ENCODE measurements at places on chromosomes 7 and 10.

- no peak for DNase-seq
Measured at GRCh38 chr7:32043688-32044087, 26.5 kb downstream of the PDE1C start.

DNA sequence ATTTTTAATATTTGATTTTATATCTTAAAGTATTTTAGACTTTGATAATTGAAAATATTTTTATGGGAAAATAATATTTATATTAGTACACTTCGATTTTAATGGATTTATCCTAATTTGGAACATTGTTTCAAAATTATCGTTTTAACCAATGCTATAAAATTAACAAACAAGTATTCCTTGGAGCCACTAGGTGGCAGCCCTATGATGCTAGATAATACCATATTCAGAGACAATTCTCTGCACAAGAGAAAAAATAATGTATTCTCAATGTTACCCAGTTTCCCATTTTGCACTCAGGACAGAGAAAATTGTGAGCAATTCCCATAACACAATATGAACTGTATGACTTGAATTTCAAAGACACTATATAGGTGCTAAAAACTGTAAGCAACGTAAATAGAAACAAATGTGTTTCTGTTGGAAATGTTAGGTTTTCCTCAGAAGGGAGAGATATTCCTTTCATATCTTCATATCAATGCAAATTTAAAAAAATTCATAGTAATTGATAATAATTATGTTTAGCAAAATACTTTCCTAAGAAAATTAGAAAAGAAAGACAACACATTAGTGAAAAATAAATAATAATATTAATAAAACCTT is 237.8 kb downstream of the SEMA3E start:
- DNase-seq, result no peak

DNA sequence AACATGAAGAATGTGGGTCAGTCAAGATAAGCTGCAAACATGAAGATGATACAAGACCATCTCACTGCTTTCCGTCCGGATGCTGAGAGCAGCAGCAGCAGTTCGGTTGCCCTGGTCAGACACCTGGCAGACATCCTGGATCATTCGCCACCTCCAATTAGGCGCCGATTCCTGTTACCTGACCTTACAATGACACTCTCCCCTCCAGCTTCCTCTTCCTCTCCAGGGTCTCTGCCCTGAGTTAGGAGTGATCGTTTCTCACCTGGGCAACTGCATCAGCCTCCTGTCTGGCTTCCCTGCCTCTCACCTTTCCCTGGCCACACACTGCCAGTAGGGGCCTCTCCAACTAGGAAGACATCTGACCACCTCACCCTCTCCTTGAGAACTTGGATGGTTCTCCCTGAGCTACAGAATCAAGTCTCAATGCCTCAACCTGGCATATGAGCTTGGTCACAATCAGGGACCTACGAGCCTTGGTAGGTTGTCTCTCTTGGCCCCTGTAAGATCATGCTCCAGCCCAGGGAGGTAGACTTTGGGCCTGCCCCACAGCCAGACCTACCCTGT is 31.4 kb upstream of the ENO4 start:
- no peak for DNase-seq

GRCh38 chr7:22193450-22193983 is 163.4 kb downstream of the RAPGEF5 start:
- DNase-seq, result no peak

DNA sequence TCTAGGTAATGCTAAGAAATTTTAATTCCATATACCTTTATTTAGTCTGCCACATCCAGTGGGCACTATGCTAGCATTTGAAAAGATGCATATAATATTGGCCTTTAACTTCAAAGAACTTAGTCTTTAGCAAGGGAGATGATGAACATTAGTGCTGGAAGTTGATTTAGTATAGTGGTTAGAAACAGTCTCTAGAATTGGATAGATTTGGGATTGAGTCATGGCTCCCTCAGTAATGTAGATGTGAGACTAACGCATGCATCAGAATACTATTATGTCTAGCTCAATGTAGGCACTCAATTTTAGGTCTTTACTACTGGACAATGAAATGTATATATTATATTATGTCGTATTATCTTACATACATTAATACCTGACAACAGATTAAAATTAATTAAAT is 5.8 kb downstream of the DKK1 start:
- DNase-seq, result no peak

- no peak for DNase-seq
Measured at GRCh38 chr10:42755028-42755451, 27.6 kb upstream of the BMS1 start.

DNA sequence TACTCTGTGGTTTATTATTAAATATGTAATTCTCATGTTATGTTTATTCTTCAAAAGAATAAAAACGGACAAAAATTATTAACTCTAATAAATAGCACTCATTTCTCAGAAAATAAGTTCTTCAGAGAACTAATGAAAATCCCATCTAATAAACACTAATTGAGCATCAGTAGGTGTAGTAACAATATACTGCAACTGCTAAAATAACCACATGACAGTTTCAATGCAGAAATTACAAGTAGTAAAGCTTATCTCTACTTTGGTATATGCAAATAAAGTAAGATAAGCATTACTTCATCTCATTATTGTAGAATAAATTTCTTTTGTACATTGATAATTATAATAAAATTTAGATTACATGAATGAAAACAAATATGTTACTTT is 56.4 kb upstream of the DKK1 start:
- DNase-seq, result no peak

DNA sequence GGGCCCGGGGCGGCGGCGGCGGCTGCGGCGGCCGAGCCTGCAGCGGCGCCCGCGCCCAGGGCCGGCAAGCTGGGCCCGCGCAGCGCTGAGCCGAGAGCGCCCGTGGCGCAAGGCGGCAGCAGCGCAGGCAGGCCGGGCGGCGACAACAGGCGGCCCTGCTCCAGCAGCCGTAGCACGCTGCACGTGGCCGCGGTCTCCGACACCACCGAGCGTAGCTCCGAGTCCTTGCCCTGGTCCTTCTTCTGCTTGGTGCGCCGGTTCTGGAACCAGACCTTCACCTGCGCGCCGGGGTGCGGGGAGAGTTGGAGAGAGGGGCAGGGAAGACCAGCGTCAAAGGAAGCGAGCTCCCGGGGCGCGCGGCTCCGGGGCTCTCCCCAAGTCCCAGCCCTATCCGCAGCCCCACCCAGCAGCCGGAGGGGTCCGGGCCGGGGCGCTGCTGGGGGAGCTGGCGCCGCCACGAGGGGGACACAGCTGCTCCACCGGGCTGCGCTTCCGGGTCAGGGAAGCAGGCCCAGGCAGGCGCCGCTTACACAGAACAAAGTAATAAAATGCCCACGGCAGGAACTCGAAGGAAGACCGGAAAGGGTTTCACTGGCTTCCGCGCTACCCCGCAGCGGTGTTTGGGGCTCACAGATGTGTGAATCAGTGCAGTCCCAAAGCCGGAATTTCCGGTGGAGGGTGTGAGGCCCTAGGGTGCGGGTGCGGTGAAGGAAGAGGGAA is 3.6 kb downstream of the VAX1 start:
- no peak for DNase-seq

All from stimulated activated CD4-positive, alpha-beta T cell treated with anti-CD3 and anti-CD28 coated beads, Interleukin-1b, Interleukin-23, amount 100 ng/mL, for 1 hour (primary cell).